ENCODE measurements at places on chromosomes 7 and 10.

GRCh38 chr10:85661123-85661522 is 705.5 kb downstream of the GRID1 start:
- DNase-seq = no peak

DNA sequence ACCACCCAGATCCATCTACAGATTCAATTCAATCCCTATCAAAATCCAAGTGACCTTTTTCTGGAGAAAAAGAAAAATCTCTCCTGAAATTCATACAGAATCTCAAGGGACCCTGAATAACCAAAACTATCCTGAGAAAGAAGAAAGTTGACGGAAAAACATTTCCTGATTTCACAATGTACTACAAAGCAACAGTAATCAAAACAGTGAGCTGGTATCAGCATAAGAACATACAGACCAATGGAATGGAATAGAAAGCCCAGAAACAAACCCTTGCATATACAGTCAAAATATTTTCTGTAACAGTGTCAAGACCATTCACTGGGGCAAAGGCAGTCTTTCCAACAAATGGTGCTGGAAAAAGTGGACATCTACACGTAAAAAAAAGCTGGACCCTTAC is 89.9 kb downstream of the JMJD1C start:
- no peak for DNase-seq

- DNase-seq = no peak
These were observed 98.2 kb downstream of the PCDH15 start for GRCh38 chr10:54702583-54703485.

- no peak for DNase-seq
These were observed 2.1 kb upstream of the WNT2 start for GRCh38 chr7:117324960-117325359.

DNA sequence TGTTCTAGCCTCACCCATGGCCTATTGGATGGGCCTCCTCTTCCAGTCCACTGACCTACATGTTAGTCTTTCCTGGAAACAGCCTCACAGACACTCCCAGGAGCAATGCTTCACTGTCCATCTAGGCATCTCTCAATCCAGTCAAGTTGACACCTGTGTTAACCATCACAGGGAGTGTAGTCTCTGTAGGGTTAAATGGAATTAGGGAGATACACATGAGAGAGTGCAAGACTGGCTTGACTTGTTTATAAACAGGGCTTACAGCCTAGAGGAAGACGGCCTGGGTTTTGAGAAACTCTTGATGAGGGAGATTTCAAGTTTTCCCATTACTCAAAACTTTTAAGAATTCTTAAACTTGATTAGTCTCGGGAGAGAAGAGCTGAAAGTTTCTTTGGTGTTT is 18.9 kb upstream of the PRSS37 start:
- no peak for DNase-seq

DNA sequence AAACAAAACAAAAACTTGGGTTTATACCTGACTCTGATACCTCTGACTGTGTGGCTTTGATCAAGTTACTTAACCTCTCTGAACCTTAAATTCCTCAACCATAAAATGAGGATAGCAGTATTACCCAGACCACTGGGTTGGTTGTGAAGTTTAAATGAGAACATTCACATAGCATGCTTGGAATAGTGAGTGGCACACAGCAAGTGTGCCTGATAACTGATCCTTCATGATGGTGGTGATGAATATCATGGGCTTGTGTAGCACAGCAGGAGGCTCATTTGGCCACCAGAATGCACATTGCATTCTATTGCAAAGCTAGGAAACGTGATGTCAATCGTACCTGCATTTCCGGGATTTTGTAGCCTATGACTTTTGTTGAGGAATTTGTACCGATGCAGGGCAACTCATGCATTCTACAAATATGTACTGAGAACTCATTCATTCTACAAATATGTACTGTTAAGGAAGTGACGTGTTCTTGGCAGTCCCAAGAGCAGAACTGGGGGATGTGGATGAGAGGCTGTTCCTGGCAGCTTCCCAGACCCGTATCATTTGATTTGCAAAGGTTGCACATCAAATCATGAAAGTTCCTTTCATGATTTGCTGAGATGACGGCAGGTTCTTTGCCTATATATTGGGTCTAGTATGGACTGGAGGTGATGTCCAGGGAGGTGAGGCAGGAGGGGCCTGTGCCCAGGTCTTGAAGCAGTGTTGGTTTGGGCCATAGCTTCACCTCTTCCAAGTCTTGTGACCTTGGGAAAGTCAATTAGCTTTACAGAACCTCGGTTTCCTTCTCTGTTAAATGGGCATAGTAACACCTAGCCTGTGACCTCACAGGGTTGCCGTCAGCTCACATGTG is 94.6 kb upstream of the SMNDC1 start:
- DNase-seq = no peak

GRCh38 chr10:61663466-61663865 is 737 bp downstream of the CABCOCO1 start:
- no peak for DNase-seq

- DNase-seq = no peak
These were observed 24.4 kb downstream of the TRUB1 start for GRCh38 chr10:114962441-114962840.

DNA sequence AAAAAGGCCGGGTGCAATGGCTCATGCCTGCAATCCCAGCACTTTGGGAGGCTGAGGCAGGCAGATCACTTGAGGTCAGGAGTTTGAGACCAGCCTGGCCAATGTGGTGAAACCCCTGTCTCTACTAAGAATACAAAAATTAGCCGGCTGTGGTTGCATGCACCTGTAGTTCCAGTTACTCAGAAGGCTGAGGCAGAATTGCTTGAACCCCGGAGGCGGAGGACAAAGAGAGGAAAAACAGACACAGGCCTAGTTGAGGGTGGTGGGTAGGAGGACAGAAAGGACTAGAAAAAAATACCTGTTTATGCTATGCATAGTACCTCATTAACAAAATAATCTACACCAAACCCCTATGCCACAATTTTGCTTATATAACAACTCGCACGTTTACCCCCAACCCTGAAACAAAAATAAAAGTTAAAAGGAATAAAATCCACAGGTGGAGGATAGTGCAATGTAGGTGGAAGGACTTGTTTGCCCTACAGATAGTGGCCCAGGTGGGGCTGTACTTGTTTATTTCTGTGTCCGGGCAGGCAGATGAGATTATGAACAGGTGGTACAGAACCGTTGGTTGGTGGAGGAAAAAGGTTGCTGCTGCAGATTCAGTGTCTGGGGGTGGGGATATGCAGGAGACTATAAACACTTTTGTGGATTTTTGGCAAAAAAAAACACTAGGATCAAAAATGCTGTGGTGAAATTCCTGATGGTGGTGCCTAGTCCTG is 5.1 kb downstream of the ZNF680 start:
- DNase-seq = no peak

GRCh38 chr7:98795741-98796493 is 73.9 kb downstream of the TMEM130 start:
- DNase-seq = no peak

DNA sequence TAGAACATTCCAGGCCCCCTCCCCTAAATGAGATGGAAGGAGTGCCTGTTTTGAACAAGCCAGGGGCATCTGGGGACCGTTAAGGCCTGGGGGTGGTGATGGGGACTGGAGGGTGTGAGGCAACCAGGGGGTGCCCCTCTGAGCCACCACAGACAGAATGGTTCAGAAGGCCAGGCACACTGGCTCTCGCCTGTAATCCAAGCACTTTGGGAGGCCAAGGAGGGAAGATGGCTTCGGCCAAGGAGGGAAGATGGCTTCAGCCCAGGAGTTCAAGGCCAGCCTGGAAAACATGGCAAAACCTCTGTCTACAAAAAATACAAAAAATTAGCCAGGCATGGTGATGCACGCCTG is 173.2 kb upstream of the TNRC18 start:
- DNase-seq = no peak

GRCh38 chr10:60394446-60394845 is 4.8 kb upstream of the ANK3 start:
- no peak for DNase-seq

DNA sequence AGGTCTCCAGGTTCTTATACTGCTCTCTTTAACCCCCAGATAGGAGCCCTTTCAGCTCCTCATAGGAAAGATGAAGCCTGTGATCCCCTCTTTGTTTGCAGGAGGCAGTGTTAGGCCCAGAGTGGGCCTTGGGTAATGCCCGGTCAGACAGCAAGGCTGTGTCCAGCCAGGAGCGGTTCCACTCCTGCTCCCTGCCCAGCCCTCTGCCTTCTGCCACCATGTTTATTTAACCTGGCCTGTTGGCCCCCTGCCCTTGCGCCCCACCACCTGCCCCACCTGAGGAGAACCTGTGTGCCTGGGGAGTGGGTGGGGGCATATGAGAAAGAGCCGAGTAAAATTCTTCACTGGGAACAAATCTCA is 24.3 kb downstream of the CDH23 start:
- DNase-seq = no peak

- no peak for DNase-seq
These were observed 26.8 kb upstream of the MGMT start for GRCh38 chr10:129440247-129440646.

DNA sequence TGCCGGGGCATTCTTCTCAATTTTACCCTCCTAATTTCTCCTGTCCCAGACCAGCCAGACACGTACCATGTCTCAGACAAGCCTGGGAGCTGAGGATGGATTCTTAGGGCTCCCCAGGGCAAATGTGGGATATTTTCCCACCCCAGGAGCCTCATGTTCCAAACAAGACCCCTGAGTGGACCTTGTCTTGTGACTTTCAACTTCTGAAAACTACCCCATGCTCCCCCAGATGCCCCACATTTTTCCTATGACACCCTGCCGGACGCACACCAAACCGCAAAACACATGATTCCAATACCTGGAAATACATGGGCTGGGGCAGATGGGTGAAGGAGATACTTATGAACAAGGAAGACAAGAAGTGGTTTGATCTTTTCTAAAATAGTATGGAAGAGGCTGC is 874 bp downstream of the GIMAP5 start:
- DNase-seq = no peak

- DNase-seq = no peak
These were observed 4.6 kb downstream of the MGAM start for GRCh38 chr7:142000244-142000643.

DNA sequence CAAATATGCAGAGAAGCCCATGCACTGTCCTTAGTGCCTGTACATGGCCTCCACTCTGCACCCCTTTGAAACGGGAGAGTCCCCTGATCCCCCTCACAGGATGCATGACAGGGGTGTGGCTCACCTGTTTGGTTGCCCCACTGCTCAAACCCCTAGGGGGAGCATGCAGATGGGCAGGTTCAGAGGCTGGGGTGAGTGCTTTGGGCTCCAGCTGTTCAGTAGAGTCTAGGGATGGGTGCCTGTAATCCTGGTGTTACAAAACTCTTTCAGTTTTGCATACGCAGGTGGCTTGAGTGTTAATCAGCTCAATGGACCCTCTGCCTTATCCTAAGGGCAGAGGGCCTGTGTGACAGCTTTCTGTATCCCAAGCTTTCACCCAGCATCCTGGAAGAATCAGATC is 7.8 kb upstream of the SFTPA1 start:
- DNase-seq = no peak

- DNase-seq = no peak
These were observed 483.0 kb upstream of the C7orf33 start for GRCh38 chr7:148107443-148108127.

- no peak for DNase-seq
These were observed 29.1 kb upstream of the SEM1 start for GRCh38 chr7:96738705-96739104.

GRCh38 chr10:23157691-23158369 is 34.3 kb upstream of the PTF1A start:
- no peak for DNase-seq

DNA sequence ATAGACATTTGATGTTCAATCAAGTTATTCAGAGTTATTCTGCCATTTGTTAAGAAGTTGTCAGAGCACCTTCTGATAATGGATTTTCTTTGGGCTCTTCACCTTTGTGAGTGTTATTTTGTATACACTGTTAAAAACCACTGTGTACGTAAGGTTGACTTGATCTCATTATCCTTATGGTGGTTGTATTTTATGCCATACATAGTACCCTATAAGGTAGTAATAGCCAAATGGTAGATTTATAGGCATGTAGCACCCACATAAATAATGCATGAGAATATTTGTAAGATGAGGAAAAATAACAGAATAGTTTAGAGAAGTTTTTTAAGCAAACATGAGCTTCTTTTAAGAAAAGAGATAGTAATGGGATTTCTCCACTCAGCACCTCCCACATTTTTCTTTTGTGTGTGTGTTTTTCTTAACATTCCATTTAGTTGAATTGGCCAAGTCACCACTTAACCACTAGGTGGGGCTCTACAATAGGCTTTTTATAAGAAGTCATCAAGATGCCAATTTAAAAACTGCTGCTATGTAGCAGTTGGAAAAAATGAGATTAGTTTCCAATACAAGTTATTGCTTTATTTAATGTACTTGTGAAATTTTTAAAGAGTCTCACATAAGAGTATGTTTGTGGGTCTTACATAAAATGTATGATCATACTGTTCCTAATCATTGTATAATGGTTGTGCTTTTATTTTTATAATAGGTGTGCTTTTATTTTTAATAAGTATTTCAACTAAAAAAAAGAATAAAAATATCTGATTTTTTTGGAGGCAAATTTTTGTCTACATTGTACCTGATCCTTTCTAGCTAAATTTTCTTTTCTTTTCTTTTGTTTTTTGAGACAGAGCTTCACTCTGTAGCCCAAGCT is 41.1 kb upstream of the STMP1 start:
- DNase-seq = no peak

GRCh38 chr10:131205556-131205955 is 106.0 kb downstream of the TCERG1L start:
- DNase-seq = no peak

DNA sequence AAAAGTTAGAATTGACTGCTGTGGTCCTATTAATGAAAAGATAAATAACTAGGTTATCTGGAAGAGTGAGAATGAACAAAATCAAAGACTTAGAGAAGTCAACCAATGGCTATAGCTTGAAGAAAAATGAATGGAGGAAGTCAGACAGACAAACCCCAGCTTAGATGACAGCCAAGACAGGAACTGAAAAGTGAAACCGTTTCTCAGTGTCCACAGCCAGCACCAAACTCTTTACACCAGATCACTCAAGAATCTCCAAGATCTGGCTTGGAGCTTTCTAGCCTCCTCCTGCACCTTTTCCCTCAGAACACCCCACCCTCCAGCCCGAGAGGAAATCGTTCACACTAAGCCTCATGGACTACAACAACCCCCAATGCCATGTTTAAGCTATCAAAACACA is 167.0 kb downstream of the SFMBT2 start:
- DNase-seq = no peak

All from CD4-positive, alpha-beta T cell treated with Interferon gamma for 1 hour (primary cell).